ENCODE measurements at places on chromosomes 3 and 15. TPM values are rescaled to one million over a fixed set of nuclear protein-coding genes. Genes with fewer than 3 reads are reported as not detected.

SLC15A2 gene
- polyA plus RNA-seq = 61.8 TPM

ZNF860 gene
- polyA plus RNA-seq = 0.63 TPM

SEMA5B gene
- 23.8 TPM for polyA plus RNA-seq

SLC28A1 gene
- 0.32 TPM for polyA plus RNA-seq

ATP10A gene
- polyA plus RNA-seq = 2.9 TPM

TMEM158 gene
- polyA plus RNA-seq = 1.2 TPM

DNA sequence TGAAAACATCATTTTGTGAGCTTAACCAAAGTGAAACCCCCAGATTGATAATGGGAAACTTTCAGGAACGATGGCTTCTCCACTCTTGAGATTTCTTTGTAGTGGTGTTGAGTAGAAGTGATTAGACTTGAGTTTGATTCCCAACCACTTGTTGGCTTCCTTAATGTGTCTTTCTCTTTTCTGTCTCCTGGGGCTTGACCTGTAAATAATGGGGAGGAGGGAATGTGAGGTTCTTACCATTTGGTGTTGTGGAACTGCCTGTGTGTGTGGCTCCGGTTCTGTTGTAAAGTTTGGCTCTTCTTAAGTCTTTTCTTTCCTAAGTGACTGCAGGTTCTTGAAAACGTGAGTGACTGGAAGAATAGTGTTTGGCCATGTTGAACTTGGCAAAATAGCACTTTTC is 2.7 kb downstream of the CDV3 start:
- no peak for DNase-seq

DNA sequence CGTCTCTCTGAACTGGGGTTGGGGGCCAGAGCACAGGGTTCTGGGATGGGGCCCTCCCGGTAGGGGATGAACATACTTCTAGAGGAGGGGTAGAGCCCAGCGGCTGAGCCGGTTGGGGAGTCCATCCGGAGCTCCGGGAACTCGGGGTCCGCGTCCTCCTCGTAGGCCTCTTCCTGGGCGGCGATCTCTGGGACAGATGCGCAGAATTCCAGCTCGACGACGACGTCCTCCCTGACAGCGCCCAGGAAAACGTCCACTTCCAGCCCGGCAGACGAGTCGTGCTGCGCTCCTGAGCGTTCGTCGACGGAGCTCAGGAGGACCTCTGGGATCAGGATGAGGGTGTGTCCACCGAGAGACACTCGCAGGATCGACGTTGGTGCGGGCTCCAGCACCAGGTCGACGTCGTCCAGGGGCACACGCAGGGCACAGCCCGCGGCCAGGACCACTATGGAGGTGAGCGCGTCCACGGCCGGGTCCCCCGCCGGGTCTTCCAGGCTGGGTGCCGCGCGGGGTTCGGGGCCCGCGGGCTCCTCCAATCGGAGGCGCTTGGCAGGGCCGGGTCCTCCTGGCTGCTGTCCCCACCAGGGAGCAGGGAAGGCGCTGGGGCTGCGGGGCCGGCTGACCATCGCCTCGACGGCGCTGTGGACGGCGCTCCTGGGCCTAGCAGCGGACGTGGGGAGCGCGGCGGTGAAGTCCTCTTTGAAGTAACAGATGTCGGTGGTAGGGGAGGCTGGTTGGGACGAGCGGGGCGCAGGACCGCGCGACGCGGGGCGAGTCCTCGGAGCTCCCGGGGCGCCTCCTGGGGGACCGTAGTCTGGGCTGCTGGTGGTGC is 474 bp downstream of the PRR23B start:
- DNase-seq = no peak

GRCh38 chr15:60854858-60855564 is 374.1 kb downstream of the RORA start:
- DNase-seq = no peak

GRCh38 chr3:31765871-31766270 is 215.2 kb downstream of the OSBPL10 start:
- DNase-seq = no peak

GRCh38 chr15:59751552-59752413 is 62.7 kb upstream of the BNIP2 start:
- DNase-seq = no peak

GRCh38 chr15:52652984-52653383 is 26.2 kb downstream of the ATOSA start:
- no peak for DNase-seq

- no peak for DNase-seq
These were observed 514.8 kb downstream of the MECOM start for GRCh38 chr3:169148448-169149348.

GRCh38 chr3:28746990-28747389 is 398.4 kb upstream of the AZI2 start:
- DNase-seq = no peak

- DNase-seq = no peak
These were observed 36.6 kb downstream of the MUC20 start for GRCh38 chr3:195757438-195757770.

DNA sequence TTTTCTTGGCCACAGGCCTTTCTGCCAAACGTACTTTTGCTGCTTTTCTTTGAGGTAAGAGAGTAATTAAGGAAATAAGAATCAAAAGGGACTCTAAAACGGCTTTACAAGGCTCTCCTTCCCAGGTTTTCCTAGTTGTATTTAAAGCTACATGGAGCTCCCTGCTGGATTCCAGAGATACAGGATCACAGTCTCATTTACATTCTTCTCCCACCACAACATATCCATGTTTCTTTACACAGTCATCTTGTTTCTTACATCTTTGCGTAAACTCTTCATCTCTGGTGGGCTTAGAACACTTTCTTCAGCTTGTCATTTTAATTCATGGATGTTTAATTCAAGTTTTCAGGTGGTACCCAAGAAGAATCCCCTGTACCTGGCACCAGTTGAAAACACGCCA is 117.6 kb upstream of the BFSP2 start:
- DNase-seq = no peak

- no peak for DNase-seq
These were observed 665.0 kb downstream of the NTRK3 start for GRCh38 chr15:87591582-87591981.

GRCh38 chr3:169542331-169542751 is 121.2 kb downstream of the MECOM start:
- peak; percentile 56 for DNase-seq

GRCh38 chr15:27238707-27239423 is 267.9 kb downstream of the GABRG3 start:
- peak; percentile 27 for DNase-seq

DNA sequence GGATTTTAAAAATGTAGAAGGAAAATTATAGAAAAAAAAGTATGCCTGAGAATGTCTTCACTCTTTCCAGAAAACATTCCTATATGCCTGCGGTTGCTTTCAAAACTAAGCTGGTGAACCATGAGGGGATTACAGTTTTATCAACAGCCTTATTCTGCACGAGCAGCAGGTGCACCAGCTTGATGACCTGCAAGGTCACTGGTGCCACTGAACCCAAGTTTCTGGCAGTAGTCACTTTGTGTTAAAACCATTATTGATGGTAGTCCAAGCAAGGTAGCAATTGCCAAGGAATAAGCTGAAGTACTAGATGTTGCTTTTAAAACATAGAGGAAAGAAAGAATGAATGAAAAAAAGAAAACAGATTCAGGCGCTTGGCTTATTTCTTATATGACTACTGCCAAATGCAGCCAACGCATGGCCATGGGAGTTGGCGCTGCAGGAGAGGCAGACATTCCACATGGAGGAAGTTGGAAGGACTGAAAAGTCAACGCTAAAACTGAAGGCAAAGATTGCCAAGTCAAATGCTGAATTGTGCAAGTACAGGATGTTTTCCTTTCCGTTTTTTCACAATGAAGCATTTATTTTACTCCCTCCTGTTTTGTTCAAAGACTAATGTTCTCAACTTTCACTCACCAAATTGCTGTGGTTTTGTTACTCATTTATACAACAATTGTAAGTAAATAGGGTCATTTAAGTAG is 601.4 kb downstream of the CADM2 start:
- DNase-seq = peak; percentile 40

- no peak for DNase-seq
These were observed 18.5 kb downstream of the TTC23 start for GRCh38 chr15:99230867-99231266.

DNA sequence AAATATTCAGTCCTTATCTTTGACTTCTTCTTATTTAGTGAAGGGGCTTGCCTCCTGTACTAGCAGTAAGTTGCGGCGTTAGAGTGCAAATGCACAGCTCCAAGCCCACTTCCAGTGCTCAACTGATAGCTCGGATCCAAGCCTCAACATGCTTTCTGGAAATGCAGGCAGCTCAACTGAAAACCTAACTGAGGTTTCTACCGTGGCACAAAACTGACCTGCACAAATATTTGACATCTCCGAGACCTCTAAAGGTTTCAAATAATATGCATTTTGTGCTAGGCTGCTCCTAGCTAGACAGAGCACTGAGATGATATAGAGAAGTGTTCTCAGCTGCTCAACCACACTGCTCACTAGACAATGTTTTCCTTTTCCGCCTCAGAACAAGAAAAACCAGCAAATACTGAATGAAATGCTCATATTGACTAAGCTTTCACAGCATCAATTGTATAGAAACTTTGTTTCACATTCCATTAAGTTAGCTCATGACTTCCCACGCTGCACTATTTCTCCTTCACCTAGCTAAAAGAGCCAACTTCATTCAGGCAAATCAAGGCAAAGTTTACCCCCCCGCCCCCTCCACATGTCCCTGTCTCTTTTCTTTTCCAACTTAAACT is 822 bp downstream of the ZNF385D start:
- DNase-seq = no peak

- DNase-seq = no peak
These were observed 609.7 kb downstream of the PDCD6IP start for GRCh38 chr3:34408088-34408487.

DNA sequence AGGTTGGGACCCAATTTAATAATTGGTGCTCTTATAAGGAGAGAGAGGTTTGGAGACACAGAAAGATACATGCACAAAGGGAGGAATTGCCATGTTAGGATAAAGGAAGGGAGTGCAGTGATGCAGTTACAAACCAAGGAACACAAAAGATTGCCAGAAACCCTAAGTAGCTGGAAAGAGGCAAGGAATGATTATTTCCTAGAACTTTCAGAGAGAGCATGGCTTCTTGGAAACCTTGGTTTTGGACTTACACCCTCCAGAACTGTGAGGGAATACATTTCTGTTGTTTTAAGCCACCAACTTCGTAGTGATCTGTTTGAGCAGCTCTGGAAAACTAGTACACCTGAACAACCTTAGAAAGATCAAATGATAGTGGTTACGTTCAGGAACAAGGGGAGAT is 25.0 kb upstream of the MB21D2 start:
- DNase-seq = no peak

DNA sequence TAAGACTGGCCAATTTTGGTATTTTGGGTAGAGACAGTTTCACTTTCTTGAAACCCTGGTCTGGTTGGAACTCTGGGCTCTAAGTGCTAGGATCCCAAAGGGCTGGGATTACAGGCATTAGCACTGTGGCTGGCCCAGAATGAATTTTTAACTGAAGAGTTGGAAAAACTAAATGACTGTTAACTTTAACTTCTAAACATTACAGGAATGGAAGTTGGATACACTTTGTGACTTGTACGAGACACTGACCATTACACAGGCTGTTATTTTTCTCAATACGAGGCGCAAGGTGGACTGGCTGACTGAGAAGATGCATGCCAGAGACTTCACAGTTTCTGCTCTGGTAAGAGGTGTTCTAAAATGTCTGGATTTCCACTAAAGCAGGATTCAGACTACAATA is 3.5 kb downstream of the EIF4A2 start:
- DNase-seq = no peak

DNA sequence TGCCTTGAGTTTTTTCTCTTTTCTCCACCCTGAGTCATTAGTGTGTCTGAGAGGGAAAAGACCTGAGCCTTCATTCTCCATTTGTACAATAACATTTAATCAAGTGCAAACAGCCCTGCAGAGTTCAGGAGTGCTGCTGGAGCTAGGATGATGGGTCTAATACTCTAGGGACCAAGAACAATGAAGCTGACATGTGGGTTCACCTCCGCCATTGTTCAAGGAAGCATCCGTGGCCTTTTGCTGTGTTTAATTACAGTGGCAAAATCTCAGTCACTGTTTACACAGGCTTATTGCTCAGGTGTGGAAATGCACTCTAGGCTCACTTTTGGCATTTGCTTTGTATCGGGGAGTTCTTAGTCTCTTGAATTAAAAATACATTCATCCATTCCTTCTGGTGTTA is 259.6 kb downstream of the LRTM1 start:
- no peak for DNase-seq

DNA sequence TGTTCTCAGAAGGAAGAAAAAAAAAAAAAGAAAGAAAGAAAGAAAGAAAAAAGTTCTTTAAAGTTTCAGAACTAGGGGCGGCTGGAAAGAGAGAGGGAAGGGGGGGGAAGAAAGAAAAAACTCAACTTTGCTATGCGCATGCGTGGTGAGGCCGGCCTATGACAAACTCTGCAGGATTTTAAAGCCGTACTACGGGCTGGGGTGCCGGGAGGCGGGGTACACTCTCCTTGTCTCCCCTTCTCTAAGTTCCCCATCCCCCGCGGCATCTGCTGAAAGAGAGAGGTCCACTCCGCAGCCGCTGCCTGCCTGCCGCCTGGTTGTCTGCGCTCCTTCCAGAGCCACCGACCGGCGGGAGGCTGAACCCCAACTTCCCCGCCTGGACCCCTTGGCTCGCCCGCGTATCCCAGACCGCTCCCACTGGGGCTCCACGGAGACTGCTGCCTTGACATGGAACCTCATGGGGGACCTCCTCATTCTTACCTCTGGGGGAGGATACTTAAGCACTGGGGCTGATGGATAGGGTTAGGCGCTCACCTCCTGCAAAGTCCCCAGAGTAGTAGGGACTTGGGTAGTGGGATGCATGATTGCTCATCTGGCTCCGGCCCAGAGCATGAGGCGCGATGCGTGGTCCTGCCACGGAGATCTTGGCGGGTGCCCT is 1.4 kb upstream of the WNT5A start:
- peak; percentile 83 for DNase-seq

Measured in hindlimb muscle (tissue), 1 donor.